Activated naive CD4-positive, alpha-beta T cell (primary cell): ENCODE measurements at places on chromosomes 1 and 21.

DNA sequence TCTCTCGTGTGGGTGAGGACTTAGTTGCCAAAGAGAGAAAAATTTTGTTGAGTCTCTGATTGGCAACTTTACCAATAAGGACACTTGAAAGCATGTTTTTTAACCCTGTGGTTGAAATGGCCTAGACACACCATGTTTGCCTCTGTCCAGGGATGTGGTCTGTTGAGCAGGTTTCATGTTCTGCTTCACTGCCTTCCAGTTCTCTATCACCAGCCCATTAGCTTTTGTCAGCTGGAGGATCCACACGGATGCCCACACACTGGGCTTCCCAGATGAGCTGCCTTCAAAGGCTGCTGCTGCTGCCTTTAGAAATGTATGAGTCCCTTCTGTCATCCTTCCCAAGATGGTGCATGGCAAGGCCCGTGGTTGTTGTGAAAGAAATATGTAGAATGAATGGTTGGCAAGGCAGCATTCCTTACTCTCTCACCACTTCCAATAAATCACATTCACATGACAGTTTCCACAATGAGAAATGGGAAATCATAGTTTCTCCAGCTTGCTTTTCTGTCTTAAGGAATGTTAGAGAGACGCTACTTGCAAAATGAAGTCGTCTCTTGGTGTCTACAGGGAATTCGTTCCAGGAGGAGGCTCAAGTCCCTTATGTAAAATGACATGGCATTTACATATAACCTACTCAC is 108.2 kb upstream of the SLC35F3 start:
- no peak for DNase-seq

GRCh38 chr1:162500805-162501204 is 3.2 kb downstream of the UHMK1 start:
- DNase-seq, result no peak

DNA sequence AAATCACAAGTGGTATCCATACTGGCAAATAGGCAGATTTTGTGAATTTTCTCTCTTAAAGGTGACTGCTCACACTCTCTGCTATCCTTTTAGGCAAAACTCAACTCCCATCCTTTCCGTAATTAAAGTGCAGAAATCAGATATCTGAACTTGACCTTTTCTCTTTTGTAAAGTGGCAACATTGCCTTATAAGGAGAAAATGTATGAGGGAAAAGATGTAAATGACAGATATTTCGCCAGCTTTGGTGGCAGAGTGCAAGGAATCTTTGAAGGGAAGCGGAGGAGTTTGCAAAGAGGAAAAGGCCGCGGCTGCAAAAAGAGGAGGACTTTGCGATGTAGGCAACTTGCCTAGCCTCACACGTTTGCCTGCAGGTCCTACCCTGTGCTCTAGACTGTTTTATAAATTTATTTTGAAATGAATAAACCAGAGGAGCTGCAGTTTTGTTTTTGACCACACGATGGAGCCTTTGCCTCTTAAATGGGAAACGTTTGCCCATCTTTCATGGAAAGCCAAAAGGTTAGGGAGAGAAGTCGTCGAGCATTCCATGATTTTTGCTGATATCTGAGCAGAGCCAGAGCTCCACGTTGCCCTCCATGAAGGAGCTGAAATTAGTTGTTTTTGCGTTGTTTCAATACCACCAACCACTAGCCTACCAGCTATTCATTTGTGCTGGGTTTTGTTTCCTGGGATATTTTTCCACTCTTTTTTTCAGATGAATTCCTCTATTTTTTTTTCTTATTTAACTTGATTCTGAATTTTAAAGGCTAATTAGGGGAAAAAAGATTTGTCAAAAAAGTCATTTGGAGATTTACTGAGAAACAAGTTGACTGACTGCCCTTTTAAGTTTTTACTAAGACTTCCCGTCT is 242.3 kb downstream of the LMX1A start:
- no peak for DNase-seq

GRCh38 chr1:184034761-184035379 is 2.7 kb downstream of the COLGALT2 start:
- no peak for DNase-seq

DNA sequence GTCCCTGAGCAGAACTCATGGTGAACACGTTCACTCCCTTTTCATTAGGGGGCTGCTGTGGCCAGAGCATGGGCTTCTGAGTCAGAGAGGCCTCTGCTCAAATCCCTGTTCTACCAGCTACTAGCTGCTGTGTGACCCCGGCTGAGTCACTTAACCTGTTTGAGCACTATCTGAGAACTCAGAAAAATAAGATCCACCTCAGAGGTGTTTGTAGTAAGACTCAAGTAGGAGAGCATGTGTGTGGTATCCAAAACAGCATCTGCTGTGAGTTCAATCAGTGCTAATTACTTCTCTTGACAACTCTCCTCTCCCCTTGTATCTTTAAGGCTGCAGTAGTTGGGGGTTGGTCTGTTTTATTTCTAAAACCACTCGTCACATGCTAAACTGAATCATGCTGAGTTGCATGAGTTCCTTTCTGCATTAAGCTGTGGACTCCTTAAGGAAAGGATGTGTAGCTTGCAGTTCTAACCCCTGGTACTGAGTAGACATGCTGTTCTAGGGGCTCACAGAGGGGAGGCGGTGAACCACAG is 39.7 kb upstream of the JUN start:
- DNase-seq, result no peak

DNA sequence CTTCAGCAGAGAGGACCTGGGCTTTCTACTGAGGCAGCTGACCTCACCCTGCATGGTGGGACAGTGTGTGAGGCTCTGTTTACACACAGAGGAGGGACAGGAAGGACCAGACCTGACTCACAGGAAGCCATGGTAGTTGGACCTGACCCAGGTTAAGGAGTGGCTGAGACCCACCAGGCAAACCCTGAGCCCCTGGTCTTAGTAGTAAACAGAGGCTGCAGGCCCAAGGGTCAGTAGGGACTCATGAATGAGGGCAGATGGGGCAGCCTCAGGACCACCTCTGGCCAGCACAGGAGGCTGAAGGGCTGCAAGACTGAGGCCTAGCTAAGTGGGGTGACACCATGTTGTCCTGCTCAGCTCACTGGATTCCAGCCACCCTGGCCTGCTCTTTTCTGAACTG is 273.2 kb downstream of the GRIK3 start:
- no peak for DNase-seq

- DNase-seq, result no peak
These were observed 647 bp upstream of the TCP10L start for GRCh38 chr21:32585970-32586369.

GRCh38 chr1:47432071-47433036 is 5.5 kb upstream of the FOXD2 start:
- DNase-seq, result peak; percentile 24

DNA sequence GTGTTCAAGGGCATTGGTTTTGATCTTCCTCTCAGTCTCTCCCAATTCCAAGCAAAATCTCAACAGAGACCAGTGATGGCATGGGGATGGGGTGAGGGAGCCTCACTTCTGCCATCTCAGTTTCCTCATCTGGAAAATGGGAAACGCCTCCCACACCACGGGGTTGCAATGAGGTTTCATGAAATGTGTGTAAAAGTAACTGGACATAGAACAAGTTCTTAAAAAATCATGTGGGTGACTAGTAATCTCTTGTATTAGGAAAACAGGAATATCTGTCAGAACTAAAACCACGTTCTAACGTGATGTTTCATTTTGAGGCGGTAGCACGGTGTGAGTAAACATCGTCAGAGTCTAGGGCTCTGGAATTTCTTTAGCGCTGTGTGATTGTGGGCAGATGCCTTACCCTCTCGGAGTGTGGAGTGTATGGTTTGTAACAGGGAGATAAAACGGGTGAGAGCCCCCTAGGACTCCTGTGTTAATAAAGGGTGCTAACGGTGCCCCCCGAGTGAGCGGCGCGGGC is 55.5 kb upstream of the DNAJC6 start:
- DNase-seq, result no peak

DNA sequence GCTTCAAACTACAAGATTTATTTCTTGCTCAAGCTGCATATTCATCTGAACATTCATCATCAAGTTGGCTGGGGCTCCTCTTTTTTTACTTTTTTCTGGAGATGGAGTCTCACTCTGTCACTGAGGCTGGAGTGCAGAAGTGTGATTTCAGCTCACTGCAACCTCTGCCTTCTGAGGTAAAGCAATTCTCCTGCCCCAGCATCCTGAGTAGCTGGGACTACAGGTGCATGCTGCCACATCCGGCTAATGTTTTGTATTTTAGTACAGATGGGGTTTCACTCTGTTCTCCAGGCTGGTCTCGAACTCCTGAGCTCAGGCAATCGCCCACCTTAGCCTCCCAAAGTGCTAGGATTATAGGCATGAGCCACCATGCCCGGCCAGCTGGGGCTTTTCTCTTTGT is 88.3 kb upstream of the C1orf105 start:
- DNase-seq, result no peak

DNA sequence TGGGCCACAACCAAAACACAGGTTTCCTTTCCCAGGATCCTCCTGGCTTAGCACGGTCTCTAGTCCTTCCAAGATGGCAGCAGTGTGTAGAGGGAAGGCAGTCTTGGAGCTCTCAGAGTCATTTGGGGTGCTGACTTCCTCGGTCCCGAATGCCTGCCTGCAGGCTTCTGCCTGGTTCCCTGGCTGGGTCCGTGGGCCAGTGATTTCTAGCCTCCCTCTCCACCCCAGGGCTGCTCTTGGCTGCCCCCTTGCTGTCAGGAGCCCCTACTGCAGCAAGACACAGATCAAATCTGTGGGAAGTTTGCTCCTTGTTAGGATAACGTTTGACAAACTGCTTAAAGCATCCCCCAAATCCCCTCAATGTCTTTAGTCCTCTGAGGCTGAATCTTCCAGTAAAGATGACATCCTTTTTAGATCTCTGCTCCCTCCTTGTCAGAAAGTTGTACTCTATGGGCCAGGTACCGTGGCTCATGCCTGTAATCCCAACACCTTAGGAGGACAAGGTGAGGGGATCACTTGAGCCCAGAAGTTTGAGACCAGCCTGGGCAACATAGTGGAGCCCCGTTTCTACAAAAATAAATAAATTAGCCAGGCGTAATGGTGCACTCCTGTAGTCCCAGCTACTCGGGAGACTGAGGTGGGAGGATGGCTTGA is 272.5 kb downstream of the RRAGC start:
- DNase-seq, result no peak

DNA sequence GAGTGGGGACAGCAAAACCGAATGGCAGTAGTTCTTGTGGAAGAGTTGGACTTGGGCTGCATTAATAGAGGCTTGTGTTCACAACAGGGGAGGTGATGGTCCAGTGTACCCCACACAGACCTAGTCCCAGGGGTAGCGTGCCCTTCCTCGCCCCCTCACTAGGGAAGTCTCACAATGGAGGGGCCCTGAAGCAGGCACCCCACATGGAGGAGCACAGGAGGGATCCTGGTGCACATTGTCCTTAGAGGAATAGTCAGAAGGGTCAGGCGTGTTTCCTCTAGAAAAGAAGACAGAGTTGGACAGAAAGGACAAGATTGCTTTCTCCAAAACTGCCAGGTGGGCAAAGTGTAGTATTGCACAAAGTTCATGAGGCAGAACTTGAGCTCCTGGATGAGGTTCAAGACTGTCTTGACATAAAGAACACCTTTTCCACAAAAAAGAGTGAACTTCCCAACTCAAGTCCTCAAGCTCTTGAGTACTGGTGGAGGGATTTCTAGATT is 23.3 kb downstream of the ETNK2 start:
- no peak for DNase-seq

DNA sequence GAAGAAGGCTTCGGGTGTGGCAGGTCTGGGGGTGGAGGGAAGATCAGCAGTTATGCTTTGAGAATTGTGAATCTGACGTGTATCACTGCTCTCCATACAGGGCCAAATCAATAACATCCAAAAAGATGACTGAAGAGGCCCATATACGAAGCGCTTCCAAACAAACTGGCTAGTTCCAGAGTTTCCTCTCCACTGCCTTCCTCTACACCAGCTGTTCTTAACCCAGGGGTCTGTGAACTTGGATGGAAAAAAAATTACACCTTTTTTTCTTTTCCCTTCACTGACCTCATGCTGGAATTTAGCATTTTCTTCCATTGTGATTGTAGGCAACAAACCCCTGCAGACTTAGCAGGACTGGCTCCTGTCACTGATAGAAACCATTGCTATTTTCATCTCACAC is 77.1 kb upstream of the NBL1 start:
- no peak for DNase-seq

DNA sequence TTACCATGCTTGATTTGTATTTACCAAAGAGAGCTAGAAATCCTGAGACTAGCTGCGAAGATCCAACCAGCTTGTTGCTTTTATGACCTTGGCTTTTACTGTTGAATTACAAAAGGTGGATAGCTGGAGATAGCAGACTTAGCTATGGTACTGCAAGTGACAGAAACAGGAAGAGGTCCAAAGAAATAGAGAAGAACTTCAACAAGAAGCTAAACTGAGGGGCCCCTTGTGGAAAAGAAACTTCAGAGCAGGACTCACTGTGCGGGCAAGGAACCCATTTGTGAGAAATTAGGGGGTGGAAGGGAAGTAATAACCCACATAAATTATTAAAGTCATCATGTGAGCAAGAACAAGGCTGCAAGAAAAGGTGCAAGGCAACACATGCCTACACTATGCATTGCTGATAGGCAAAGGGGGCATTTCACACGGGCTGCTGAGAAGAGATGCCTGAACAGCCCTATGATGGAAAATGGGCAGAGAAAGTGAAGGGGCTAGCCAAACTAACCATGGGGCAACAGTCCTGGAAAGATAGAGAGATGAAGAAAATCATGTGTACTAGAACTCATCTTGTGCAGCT is 116.6 kb upstream of the PRDX6 start:
- no peak for DNase-seq

GRCh38 chr1:180311011-180311730 is 81.1 kb downstream of the LHX4 start:
- DNase-seq, result no peak

- no peak for DNase-seq
These were observed 87.4 kb downstream of the OBSCN start for GRCh38 chr1:228295201-228295600.

- no peak for DNase-seq
These were observed 84.4 kb upstream of the RAB4A start for GRCh38 chr1:229186373-229187056.
